ENCODE measurements at places on chromosomes 5 and 9.

DNA sequence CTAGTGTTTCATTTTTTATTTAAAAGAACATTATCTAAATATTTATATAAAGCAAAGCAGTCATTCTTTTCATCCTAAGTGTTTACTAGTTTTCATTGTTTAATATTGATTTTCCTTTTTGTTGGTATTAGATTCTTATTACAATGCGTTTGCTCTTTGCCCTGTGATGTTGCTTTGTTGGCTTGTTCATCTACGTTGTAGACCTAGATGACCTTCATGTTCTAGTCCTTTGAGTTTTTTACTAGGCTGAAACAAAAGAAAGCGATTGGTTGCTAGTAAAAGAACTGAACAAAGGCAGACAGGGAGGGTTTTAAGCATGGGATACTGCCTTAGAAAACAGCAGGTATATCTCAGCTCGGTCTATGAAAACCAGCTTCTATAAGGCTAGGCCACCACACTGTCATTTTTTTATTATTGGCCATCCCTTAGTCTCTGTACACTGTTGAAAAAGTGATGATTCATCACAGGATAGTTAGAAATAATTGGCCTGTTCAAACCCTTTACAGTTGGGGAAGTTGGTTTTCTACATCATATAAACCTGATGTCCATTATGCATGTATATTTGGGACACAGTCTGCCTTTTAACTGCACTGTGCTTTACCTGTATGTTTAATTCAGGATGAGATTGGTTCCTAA, 119.0 kb downstream of the ZCCHC7 start:
- no peak for DNase-seq

GRCh38 chr9:36485647-36486328, 85.7 kb upstream of the RNF38 start:
- DNase-seq, result no peak

- DNase-seq, result no peak
Observed at GRCh38 chr9:9817176-9817575, 795.6 kb downstream of the PTPRD start.

GRCh38 chr9:36041506-36041905, 4.8 kb downstream of the RECK start:
- no peak for DNase-seq

- DNase-seq, result no peak
Observed at GRCh38 chr9:80720579-80720978, 968.8 kb downstream of the TLE1 start.

- DNase-seq, result no peak
Observed at GRCh38 chr9:98609646-98610045, 99.1 kb downstream of the GABBR2 start.

- DNase-seq, result no peak
Observed at GRCh38 chr9:97559111-97559514, 57.6 kb downstream of the TMOD1 start.

- no peak for DNase-seq
Observed at GRCh38 chr9:21429191-21429590, 11.0 kb upstream of the IFNA1 start.

- no peak for DNase-seq
Observed at GRCh38 chr5:136007271-136007670, 21.5 kb upstream of the TGFBI start.

- DNase-seq, result no peak
Observed at GRCh38 chr5:143887903-143888665, 76.1 kb downstream of the HMHB1 start.

GRCh38 chr5:74978345-74978744, 74.0 kb downstream of the GCNT4 start:
- DNase-seq, result no peak

DNA sequence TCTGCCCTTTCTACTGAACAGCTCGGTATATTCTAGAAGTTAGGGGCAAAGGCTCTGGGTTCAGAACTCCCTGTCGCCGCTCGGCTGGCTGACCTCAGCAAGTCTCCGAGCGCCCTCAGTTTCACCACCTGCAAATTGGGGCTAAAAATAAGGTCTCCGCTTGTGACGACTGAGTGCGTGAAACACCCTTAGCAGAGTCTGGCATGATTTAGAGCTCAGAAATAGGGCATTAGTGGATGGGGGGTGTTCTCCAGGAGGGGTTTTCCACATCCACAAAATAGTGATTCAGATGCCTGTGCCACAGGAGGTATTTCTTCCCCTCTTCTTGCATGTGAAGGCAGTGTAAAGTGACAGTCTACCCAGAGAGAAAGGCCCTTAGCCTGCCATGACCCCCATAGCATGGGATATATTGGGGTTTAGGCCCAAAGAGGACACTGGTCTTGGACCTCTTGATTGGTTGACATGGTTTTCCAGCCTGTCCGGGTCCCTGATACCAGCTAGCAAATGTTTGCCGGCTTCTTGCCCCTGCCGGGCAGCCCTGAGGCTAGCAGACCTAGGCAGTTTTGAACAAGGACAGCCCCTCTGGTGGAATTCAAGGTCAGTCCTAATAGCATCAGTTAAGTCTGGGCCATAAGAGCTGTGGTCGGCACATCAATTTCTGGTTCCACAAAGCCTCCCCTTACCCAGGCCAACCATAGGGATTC, 1.4 kb downstream of the ERGIC1 start:
- no peak for DNase-seq

DNA sequence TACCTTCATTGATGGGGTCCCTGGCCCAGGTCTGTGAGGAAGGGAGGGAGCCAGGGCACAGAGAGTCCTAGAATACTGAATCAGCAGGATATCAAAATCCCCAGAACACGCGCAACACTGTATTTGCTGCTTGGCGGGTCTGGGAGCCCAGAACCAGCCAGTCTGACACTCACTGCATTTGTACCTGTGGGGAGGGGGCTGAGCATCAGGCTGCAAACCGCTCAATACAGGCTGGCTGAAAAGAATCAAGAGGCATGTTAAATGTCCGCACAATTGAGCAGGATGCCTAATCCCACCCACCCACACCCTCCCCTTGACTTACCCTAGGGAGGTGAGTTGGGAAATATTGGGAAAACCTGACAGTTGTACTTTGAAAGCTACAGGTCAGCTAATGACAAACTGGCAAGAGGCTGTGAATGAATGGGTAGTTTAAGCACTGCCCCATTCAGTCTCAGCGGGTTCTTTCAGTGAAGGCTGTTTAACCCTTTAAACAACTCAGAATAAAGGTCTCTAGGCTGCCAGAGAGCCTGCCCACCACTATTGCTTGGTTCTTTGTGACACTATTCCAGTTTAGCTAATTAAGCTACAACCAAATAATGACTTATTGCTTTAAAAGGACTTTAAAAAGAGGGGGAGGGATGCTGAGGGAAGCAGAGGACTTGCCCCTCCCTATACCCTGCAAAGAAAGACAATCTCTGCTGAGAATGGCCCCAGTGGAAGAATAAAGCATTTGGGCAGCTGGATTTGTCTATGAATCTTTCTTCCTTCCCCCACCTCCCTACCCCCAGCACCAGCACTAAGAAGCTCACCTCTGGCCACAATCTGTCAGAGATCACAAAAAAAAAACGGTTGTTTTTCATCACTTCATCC, 5.0 kb downstream of the SPRY4 start:
- no peak for DNase-seq

DNA sequence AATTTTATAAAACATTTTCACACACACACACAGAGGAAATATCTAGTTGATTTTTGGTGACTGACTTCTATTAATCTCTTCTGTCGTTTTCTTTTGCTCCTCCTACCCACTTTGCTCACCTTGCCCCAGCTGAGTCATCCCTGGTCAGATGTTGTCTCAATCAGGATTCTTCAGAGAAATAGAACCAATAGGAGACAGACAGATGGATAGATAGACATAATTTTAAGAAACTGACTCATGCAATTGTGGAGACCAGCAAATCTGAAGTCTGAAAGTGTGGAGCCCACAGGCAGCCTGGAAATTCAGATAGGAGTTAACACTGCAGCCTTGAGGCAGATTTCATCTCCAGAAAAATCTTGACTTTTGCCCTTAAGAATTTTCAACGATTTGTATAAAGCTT, 37.0 kb upstream of the PIK3R1 start:
- DNase-seq, result no peak

- no peak for DNase-seq
Observed at GRCh38 chr9:126591922-126592321, 21.8 kb upstream of the LMX1B start.

DNA sequence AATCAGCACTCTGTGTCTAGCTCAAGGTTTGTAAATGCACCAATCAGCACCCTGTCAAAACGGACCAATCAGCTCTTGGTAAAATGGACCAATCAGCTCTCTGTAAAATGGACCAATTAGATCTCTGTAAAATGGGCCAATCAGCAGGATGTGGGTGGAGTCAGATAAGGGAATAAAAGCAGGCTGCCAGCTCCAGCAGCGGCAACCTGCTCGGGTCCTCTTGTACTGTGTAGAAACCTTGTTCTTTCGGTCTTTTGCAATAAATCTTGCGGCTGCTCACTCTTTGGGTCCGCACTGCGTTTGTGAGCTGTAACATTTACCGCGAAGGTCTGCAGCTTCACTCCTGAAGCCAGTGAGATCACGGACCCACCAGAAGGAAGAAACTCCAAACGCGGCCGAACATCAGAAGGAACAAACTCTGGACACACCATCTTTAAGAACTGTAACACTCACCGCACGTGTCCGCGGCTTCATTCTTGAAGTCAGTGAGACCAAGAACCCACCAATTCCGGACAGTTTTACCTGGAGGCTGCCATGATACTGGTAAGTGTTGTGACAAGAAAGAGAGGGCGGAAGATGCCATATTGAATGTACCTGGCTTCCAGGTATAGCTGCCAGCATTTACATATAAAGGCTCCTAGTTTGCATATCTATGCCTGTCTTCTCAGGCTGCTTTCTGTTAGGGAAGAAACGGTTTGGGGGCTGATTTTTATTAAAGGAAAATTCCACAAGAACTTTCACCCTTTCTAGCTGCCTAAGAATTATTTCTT, 758.5 kb upstream of the CTNND2 start:
- DNase-seq, result no peak

DNA sequence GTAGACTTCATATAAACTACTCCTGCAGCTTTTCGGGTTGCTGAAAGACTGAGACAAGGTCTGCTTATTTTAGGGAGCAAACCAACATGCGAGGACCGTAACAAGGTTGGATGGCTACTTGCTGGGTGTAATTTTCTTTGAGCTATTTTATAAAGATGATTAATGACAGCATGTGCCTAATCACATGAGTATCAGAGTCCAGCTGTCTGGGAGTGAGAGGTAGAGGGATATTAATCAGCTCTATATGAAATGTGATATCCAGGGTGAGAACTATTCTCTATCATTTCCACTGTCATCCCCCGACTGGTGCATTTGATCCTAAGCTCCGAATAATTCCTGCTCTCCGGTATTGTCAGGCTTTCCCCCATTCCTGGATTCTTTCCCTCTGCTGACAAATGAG, 193.8 kb upstream of the HMHB1 start:
- no peak for DNase-seq

DNA sequence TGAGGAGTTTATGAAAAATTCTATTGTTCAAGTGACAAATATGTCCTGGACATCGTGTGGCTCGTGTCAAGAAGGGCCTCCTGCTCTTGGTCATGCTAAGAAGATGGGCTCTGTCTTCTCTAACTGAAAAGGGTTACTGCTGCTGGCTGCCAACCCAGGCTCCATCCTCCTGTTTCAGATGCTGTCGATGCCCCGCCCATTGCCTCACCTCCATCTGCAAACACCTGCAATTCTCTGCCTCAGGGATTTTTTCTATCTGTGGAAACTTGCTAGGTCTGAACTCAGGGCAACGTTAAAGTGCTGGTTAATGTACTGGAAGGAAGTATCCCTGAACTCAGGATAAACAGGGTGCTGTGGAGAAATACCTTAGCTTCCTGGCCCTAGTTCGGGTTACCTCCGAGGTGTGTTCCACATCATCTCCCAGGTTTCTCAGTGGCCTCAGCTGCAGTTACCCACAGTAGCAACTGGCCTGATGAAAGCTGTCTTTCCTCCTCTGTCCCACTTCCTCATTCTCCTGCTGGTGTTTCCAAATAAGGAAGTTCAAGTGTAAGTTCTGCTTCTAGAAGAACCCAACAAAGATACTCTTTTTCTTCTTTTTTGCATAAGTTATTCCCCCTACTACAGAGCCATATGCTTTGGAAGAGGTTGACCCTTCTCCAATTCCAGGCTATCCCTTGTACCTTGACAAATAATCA, 151.7 kb upstream of the SMIM23 start:
- DNase-seq, result no peak

DNA sequence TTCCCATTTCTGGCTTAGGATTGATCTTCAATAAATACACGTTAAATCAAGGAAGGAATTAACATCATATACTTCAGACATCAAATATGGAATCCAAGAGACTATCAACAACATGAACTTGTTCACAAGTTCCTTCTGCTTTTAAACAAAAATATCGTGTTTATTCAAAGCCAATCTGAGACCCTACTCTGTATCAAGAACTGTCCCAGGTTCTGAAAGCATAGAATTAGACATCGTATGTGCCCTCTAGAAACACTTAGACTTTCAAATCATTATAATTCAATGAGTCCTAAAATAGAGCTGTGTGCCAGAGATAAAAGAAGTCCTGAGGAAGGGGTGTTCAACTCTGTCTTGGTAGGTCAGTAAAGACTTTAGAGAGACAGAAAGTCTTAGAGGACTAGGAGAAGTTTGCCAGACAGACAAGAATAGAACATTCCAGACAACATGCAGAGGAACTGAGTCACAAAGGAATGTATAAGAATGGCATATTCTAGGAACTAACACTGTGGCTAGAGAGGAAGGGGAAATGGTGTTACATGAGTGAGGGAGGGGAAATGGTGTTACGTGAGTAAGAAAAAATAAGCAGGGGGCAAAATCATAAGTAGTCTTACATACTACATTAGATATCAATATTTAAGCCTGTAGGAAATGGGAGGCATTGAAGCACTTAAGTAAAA, 2.9 kb downstream of the TPD52L3 start:
- no peak for DNase-seq

GRCh38 chr9:99824378-99825171, 2.9 kb downstream of the NR4A3 start:
- peak; percentile 61 for DNase-seq

GRCh38 chr5:69013481-69013880, 80.3 kb upstream of the SLC30A5 start:
- no peak for DNase-seq

GRCh38 chr9:122291458-122291857, 26.8 kb downstream of the MRRF start:
- no peak for DNase-seq

- no peak for DNase-seq
Observed at GRCh38 chr5:67238191-67238590, 41.6 kb upstream of the CD180 start.

DNA sequence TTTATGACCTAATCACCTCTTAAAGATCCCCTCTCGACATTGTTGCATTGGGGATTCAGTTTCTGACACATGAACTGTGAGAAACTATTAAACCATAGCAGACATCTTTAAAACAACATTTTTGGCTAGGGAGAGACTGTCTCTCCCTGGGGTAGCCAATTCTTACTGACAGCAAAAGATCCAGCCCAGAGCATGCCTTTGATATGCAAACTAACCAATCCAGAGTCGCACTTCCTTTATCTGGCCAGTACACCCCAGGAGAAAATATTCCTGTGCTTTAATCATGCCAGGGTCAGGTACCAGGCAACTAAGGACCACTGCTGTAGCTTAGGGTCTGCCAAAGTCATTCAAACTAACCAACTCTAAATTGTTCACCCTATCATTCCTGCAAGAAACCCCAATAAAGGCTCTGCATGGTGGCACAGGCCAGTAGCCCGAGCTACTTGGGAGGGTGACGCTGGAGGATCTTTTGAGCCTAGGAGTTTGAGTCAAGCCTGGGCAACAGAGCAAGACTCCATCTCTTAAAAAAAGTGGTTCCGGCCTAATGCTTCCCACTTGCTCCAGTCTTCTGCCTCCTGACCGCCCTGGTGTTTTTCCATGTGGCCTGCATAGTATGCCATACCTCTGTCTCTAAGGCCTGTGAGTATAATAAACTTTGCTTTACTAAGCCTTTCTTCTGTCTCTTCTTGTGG, 62.3 kb upstream of the DAPK1 start:
- no peak for DNase-seq

GRCh38 chr5:41364346-41364745, 146.1 kb downstream of the PLCXD3 start:
- DNase-seq, result no peak

All from NCI-H1436 (cell line).